Mesenteric fat pad (tissue), 1 donor: ENCODE measurements at places on chromosomes 3 and 15. TPM values are rescaled to one million over a fixed set of nuclear protein-coding genes. Genes with fewer than 3 reads are reported as not detected.

CIDEC gene
- total RNA-seq, result 880 TPM

ARHGAP11A gene
- total RNA-seq, result 2.0 TPM

MORF4L1 gene
- 330 TPM for total RNA-seq

MON1A gene
- total RNA-seq, result 9.8 TPM

IQCF5 gene
- total RNA-seq, result not detected
